Left lung (tissue), 14 donors: ENCODE measurements at places on chromosomes 5 and 9.

GRCh38 chr5:116905885-116906284 lies 331.3 kb upstream of the SEMA6A start:
- no peaks in the 10 kb centered on the region for H3K4me1 ChIP-seq
- H3K4me3 ChIP-seq, result no peak overlapping the region
- H3K27ac ChIP-seq, result no peak overlapping the region
- H3K36me3 ChIP-seq, result no peaks in the 10 kb centered on the region
- no peak for DNase-seq

GRCh38 chr9:21504894-21505293 lies 22.8 kb upstream of the IFNE start:
- H3K27me3 ChIP-seq, result no peaks in the 10 kb centered on the region
- no peaks in the 10 kb centered on the region for H3K4me1 ChIP-seq
- no peaks in the 10 kb centered on the region for H3K36me3 ChIP-seq
- no peak for DNase-seq
- H3K27ac ChIP-seq, result no peak overlapping the region
- no peak overlapping the region for H3K4me3 ChIP-seq

GRCh38 chr5:68196876-68197275 lies 18.7 kb upstream of the PIK3R1 start:
- H3K36me3 ChIP-seq, result no peaks in the 10 kb centered on the region
- no peaks in the 10 kb centered on the region for H3K4me1 ChIP-seq
- H3K4me3 ChIP-seq, result no peak overlapping the region
- DNase-seq, result no peak
- H3K27ac ChIP-seq, result no peak overlapping the region

DNA sequence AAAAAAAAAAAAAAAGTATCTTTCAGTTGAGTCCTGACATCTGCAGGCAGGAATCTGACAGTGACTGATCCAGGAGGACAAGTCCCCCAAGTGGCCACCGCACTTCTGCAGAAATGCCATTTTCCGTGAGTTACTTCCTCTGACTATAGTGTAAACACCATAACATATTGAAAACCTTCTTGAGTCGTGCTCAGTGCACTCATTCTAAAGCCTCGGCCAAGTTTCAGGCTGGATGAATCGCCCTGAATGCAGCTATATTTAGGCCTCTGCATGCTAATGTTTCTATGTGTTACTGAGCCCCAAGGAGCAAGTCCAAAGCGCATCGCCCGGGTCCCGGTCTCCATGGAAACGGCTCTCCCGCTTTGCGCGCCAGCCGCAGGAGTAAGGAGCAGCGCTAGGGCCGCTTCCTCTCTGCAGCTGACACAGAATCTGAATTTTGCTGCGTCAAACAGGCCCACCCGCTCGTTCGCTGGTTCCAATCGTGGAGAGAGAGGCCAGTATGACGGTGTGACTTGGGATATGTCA lies 335.4 kb downstream of the MSX2 start:
- DNase-seq, result peak; percentile 42
- no peak overlapping the region for H3K4me3 ChIP-seq
- H3K36me3 ChIP-seq, result no peaks in the 10 kb centered on the region
- peaks cover 9% of the 10 kb centered on the region for H3K27me3 ChIP-seq

- H3K27ac ChIP-seq, result no peak overlapping the region
- no peak overlapping the region for H3K4me3 ChIP-seq
These were observed 172.7 kb upstream of the RFX3 start for GRCh38 chr9:3698531-3698930.

DNA sequence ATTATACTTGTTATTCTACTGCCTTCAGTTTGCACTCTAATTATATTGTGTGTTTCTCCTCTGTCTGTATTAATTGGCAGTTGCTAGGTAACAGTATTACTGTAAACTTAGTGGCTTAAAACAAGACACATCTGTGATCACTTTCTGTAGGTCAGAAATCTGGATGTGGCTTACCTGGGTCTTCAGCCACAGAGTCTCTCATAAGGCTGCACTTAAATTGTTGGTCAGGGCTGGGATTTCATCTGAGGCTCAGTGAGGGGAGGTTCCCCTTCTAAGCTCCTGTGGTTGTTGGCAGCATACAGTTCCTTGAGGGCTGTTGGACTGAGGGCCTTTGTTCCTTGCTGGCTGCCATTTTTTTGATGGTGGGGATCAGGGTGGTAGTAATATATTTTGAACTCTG lies 68.8 kb downstream of the SLC44A1 start:
- no peak overlapping the region for H3K27ac ChIP-seq
- DNase-seq, result no peak
- H3K36me3 ChIP-seq, result no peaks in the 10 kb centered on the region
- no peaks in the 10 kb centered on the region for H3K4me1 ChIP-seq
- H3K4me3 ChIP-seq, result no peak overlapping the region

- no peak for DNase-seq
- no peaks in the 10 kb centered on the region for H3K4me1 ChIP-seq
These were observed 53.9 kb upstream of the PALM2AKAP2 start for GRCh38 chr9:109726119-109726518.

DNA sequence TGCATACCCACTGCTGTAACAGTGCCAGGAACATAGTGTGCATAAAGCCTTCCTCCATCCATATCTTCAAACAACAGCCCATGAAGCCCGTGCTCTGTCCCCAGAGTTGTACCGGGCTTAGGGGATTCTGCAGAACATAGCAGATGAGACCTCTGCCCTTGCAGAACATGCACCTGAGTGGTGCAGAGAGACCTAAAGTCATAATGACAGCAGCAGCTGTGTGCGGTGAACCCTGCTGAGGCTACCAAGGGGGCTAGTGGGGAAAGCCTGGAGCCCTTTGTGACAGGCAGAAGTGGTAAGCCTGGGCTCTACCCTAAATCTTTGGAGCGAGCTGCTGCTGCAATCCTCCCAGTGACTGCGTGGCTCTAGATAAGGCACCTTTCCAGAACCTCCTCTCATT lies 32.2 kb upstream of the BRD3 start:
- no peaks in the 10 kb centered on the region for H3K4me1 ChIP-seq
- H3K36me3 ChIP-seq, result no peaks in the 10 kb centered on the region
- no peak overlapping the region for H3K27ac ChIP-seq
- no peaks in the 10 kb centered on the region for H3K27me3 ChIP-seq

- H3K4me3 ChIP-seq, result no peak overlapping the region
- no peaks in the 10 kb centered on the region for H3K36me3 ChIP-seq
- no peaks in the 10 kb centered on the region for H3K27me3 ChIP-seq
- DNase-seq, result no peak
These were observed 195.4 kb downstream of the NR2F1-AS1 start for GRCh38 chr5:93385655-93386054.

DNA sequence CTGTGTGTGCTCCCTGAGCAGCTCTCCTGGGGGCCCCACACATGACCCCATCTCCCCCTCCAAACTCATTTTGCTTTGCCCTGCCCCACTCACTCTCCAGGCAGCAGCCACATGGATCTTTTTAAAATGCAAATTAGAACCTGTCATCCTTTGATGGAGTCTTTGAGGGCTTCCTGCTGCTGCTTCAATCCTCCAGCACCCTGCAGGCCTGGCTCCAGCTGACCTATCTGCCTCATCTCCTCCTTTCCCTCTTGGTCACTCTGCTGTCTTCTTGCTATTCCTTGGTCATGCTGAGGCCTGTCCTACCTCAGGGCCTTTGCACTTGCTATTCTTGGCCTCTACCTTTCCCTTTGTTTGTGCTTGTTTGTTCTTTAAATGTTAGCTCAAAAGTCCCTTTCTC lies 17.9 kb downstream of the NDST1 start:
- H3K27me3 ChIP-seq, result no peaks in the 10 kb centered on the region
- no peak for DNase-seq
- no peaks in the 10 kb centered on the region for H3K36me3 ChIP-seq
- peaks cover 20% of the 10 kb centered on the region for H3K4me1 ChIP-seq

GRCh38 chr5:95142145-95142544 lies 142.7 kb downstream of the MCTP1 start:
- no peak for DNase-seq
- no peaks in the 10 kb centered on the region for H3K36me3 ChIP-seq
- H3K27me3 ChIP-seq, result no peaks in the 10 kb centered on the region
- no peaks in the 10 kb centered on the region for H3K4me1 ChIP-seq

GRCh38 chr9:131529597-131530545 lies 1.2 kb downstream of the UCK1 start:
- peak overlapping the region; percentile 93 for H3K4me3 ChIP-seq
- peaks cover 7% of the 10 kb centered on the region for H3K4me1 ChIP-seq
- H3K27ac ChIP-seq, result no peak overlapping the region
- DNase-seq, result no peak
- H3K36me3 ChIP-seq, result peaks cover 48% of the 10 kb centered on the region
- no peaks in the 10 kb centered on the region for H3K27me3 ChIP-seq

DNA sequence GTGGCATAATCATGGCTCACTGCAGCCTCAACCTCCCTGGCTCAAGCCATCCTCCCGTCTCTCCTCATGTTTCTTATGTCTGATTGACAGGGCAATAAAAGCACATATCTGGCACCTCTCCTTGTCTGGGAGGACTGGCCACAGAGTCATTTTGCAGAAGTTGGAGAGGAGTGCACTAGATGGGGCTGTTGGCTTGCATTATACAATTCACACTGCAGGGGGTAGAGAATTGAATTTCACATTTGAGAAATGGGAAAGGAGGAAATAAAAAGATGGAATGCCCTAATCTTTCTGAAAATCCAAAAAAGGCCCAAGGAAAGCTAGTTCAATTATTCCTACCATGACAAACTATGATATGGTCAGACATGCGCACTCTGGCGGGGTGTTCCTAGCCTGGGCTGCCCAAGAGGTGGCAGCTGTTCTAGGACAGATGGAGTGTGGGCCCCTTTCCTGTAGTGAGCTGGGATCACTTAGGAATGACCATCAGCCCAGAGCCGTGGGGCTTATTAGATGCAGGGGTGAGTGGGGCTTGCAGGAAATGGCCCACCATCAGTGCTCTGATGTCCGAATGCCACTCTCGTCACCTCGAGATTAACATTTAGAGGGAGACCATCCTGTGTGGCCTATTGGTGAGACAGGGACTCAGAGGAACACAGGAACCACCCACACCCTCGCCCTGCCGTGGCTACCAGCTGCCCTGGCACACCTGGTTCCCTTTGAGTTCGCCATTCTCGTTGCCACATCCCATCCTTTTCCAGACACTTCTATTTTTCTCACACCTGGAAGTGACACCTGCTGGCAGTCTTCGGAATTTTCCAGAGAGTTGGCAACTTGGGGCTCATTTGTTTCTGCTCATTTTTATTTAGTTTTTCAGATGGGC lies 21.8 kb upstream of the ANKRD18A start:
- H3K4me1 ChIP-seq, result no peaks in the 10 kb centered on the region
- no peak overlapping the region for H3K27ac ChIP-seq
- no peak overlapping the region for H3K4me3 ChIP-seq

- H3K4me3 ChIP-seq, result no peak overlapping the region
- H3K27me3 ChIP-seq, result no peaks in the 10 kb centered on the region
- H3K4me1 ChIP-seq, result peaks cover 35% of the 10 kb centered on the region
- H3K36me3 ChIP-seq, result no peaks in the 10 kb centered on the region
These were observed 6.8 kb downstream of the FAM219A start for GRCh38 chr9:34451545-34451944.

- no peak overlapping the region for H3K27ac ChIP-seq
- H3K27me3 ChIP-seq, result no peaks in the 10 kb centered on the region
- no peak for DNase-seq
- peaks cover 5% of the 10 kb centered on the region for H3K4me1 ChIP-seq
- no peak overlapping the region for H3K4me3 ChIP-seq
These were observed 310.2 kb downstream of the AGTPBP1 start for GRCh38 chr9:85431339-85432102.

- H3K27me3 ChIP-seq, result no peaks in the 10 kb centered on the region
- H3K4me3 ChIP-seq, result no peak overlapping the region
- no peak for DNase-seq
- no peaks in the 10 kb centered on the region for H3K36me3 ChIP-seq
- no peaks in the 10 kb centered on the region for H3K4me1 ChIP-seq
These were observed 89.6 kb upstream of the FCN2 start for GRCh38 chr9:134791009-134791408.

GRCh38 chr5:152824316-152824715 lies 419.2 kb upstream of the NMUR2 start:
- H3K27ac ChIP-seq, result no peak overlapping the region
- H3K4me3 ChIP-seq, result no peak overlapping the region
- DNase-seq, result no peak
- H3K27me3 ChIP-seq, result no peaks in the 10 kb centered on the region
- no peaks in the 10 kb centered on the region for H3K36me3 ChIP-seq

DNA sequence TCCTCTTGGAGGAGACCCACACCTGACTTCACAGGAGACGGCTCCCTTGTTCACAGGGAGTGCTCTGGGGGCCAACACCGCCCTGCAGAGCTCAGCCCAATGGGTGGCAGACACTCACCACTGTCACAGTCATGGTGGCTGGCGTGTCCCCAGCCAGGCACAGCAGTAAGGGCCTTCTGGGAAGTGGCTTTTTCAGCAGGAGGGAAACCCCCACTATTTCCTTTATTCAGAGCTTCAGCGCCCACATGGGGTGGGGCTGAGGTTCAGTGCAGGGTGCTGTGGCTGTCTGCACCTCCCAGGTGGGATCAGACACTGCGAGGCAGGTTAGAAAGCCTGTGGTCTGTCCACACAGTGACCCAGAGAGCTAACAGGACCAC lies 3.6 kb upstream of the SNAPC4 start:
- H3K27me3 ChIP-seq, result no peaks in the 10 kb centered on the region
- H3K4me1 ChIP-seq, result peaks cover 16% of the 10 kb centered on the region
- H3K4me3 ChIP-seq, result no peak overlapping the region

- no peak for DNase-seq
- H3K27ac ChIP-seq, result no peak overlapping the region
- peaks cover 15% of the 10 kb centered on the region for H3K36me3 ChIP-seq
- H3K4me1 ChIP-seq, result peaks cover under 1% of the 10 kb centered on the region
These were observed 67.8 kb downstream of the MED27 start for GRCh38 chr9:132011896-132012295.

GRCh38 chr9:18260521-18260920 lies 213.4 kb upstream of the ADAMTSL1 start:
- no peak for DNase-seq
- H3K4me3 ChIP-seq, result no peak overlapping the region
- H3K27me3 ChIP-seq, result no peaks in the 10 kb centered on the region
- no peak overlapping the region for H3K27ac ChIP-seq
- H3K4me1 ChIP-seq, result no peaks in the 10 kb centered on the region

- DNase-seq, result no peak
- no peaks in the 10 kb centered on the region for H3K27me3 ChIP-seq
- no peak overlapping the region for H3K4me3 ChIP-seq
- H3K27ac ChIP-seq, result no peak overlapping the region
- H3K36me3 ChIP-seq, result no peaks in the 10 kb centered on the region
These were observed 12.8 kb downstream of the NKD2 start for GRCh38 chr5:1021136-1021968.

DNA sequence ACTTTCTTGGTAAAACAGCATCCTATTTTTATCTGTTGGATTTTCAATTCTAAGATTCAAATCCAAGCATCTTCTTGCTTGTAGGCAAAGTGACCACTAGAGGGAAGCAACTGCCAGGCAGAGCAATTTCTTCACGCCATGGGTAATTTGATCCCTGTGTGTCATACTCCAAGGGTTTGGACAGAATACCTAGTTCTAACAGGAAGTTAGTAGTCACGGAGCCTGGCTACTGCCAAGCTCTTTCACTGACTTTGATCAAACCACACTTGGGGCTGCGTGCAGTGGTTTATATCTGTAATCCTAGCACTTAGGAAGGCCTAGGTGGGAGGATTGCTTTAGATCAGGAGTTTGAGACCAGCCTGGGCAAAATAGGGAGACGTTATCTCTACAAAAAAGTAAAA lies 473.6 kb upstream of the TNC start:
- H3K36me3 ChIP-seq, result no peaks in the 10 kb centered on the region
- H3K27ac ChIP-seq, result peak overlapping the region; percentile 65
- DNase-seq, result no peak
- peaks cover 3% of the 10 kb centered on the region for H3K4me1 ChIP-seq
